Calu3 (cell line): ENCODE measurements at places on chromosomes 16 and 17. TPM values are rescaled to one million over a fixed set of nuclear protein-coding genes. Genes with fewer than 3 reads are reported as not detected.

YPEL2 gene
- 2.3 and 4.1 TPM in 2 replicates for total RNA-seq

FGF11 gene
- 1.2 and 2.1 TPM in 2 replicates for total RNA-seq

MRPL45 gene
- total RNA-seq, result 171 and 174 TPM in 2 replicates

ETV4 gene
- total RNA-seq, result 80.3 and 85.6 TPM in 2 replicates

EPX gene
- not detected in 2 replicates for total RNA-seq

WNT3 gene
- 5.2 and 6.1 TPM in 2 replicates for total RNA-seq

TMIGD1 gene
- total RNA-seq, result not detected in 2 replicates

MT1E gene
- total RNA-seq, result not detected in 2 replicates

CCL7 gene
- not detected in 2 replicates for total RNA-seq

ABHD15 gene
- 12.5 and 12.9 TPM in 2 replicates for total RNA-seq

- H3K36me3 ChIP-seq, result no peaks in the 10 kb centered on the region
- H3K27ac ChIP-seq, result no peak overlapping the region
- DNase-seq, result no peak
- no peak overlapping the region for H3K4me3 ChIP-seq
- no peaks in the 10 kb centered on the region for H3K4me1 ChIP-seq
- H3K27me3 ChIP-seq, result no peaks in the 10 kb centered on the region
Observed at GRCh38 chr17:56175299-56175955, 22.2 kb downstream of the ANKFN1 start.

DNA sequence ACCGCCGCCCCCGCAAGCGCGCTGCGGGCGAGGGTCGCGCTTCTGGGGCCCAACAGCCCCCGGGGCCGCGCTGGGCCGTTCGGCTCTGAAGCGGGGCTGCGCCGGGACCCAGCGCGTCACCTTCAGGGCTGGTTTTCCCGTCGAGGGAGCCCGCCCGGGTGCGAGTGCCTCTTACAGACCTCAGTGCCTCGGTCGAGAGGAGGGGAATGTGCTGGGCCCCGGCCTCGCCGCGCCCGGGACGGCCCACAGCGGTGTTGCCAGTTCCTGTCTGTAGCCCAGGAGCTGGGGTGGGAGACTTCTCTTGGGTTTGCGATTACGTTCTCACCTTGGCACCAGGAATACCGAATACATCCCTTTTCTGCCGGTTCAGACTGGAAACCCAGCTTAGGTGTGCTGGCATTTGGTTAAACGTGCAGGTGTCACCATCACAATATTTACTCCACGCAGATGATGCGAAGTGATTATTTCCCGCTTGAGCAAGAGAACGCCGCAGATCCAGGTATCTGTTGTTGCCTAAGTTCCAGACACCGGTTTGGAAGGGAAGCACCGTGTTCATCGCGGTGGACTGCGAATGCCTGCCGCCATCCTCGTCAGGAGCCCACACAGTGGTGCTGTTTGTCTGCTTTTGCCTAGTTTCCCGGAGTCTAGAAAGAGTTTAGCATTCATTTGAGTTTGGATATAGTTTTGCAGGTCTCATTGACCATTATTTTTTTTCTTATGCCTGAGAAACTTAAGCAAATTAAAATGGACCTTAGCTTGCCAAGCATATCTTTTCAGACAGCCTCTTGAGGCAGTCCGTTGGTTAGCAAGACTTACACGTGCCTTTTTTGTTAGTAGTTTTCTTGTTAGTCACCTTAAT, 914 bp downstream of the MAP1LC3B start:
- peak overlapping the region; percentile 87 for H3K4me3 ChIP-seq
- H3K4me1 ChIP-seq, result peaks cover 33% of the 10 kb centered on the region
- H3K27me3 ChIP-seq, result no peaks in the 10 kb centered on the region
- peak; percentile 42 for DNase-seq
- peak overlapping the region; percentile 85 for H3K27ac ChIP-seq

DNA sequence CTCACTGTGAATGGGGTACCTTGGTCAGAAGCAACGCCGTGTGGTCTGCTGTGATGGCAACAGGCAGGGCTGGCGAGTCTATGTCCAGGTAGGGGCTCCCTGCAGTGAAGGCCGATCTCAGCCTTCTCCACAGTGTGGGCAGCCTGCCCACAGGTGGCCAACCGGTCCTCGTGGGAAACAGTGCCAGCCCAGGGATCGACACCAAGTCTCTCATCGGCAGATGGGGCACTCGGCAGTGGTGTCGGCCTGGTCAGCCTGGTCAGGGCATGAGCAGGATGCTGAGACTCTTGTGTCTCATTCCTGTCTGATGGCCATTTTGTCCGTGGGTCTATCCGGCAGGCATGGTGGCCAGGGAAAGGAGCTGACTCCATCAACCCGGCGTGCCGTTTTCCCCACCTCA, 92.2 kb downstream of the TNFRSF13B start:
- no peak overlapping the region for H3K27ac ChIP-seq
- no peaks in the 10 kb centered on the region for H3K27me3 ChIP-seq
- H3K4me1 ChIP-seq, result no peaks in the 10 kb centered on the region

DNA sequence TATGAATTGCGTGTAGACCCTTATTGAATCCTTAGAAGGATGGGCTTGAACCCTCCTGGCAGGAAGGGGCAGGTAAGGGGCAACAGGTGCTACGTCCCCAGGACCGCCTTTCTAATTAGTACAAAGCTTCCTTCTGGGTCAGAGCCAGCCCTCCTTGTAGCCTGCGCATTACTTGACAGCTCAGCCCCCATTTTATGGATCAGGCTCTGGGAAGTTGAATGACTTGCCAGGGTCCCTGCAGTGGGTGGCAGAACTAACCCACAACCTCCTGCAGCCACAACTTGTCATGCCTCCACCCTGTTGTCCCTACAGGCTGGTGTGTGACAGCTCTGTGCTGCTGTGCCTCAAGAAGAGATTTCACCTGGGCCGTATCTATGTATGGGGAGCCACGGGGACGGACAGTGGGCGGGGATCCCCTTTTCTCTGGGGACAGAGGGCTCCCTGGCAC, 2.7 kb downstream of the MYO15B start:
- no peak overlapping the region for H3K4me3 ChIP-seq
- no peak overlapping the region for H3K27ac ChIP-seq
- no peak for DNase-seq
- H3K36me3 ChIP-seq, result peaks cover 5% of the 10 kb centered on the region
- H3K27me3 ChIP-seq, result peaks cover 15% of the 10 kb centered on the region
- no peaks in the 10 kb centered on the region for H3K4me1 ChIP-seq

- peaks cover 50% of the 10 kb centered on the region for H3K27me3 ChIP-seq
- DNase-seq, result no peak
- no peak overlapping the region for H3K27ac ChIP-seq
Observed at GRCh38 chr16:24372824-24373223, 116.7 kb downstream of the CACNG3 start.

GRCh38 chr17:47714773-47715396, 18.2 kb upstream of the TBX21 start:
- H3K27ac ChIP-seq, result no peak overlapping the region
- no peak for DNase-seq
- H3K4me3 ChIP-seq, result no peak overlapping the region
- peaks cover 100% of the 10 kb centered on the region for H3K27me3 ChIP-seq
- peaks cover 28% of the 10 kb centered on the region for H3K4me1 ChIP-seq

DNA sequence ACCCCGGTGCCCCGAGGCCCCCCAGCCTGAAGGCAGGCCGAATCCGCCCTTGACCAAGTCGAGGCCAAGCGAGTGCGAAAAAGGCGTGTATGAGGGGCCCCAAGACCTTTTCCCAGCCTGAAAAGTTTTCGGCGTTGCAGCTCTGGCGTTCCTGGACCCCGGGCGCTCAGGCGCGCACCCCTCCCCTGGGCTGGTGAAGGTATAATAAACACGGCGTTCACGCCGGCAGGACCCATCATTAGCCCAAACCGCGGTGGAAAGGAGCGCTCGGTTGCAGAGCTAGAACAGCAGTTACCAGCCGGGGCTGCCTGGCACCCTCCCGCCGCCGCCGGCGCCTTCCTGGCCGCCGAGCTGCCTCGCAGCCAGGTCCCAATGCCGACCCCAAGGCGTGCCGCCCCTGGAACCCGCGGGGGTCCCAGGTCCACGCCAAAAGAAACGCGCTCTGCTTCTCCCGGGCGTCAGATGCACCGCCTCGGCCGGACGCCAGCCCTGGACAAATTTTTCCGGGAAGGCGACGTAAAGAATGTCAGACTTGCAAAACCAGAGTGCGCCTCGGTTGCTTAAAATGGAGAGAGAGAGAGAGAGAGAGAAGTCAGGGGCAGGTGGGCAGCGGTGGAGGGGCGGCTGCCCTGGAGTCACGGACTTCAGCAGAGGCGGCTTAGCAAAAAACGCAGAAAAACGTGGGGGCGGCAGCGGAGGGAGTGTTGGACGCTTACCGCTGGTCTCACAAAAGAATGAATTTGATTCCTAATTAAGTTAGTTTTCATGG, 11.5 kb upstream of the FOXF1 start:
- peaks cover 3% of the 10 kb centered on the region for H3K36me3 ChIP-seq
- peaks cover 8% of the 10 kb centered on the region for H3K4me1 ChIP-seq
- peaks cover 99% of the 10 kb centered on the region for H3K27me3 ChIP-seq
- H3K4me3 ChIP-seq, result no peak overlapping the region
- no peak overlapping the region for H3K27ac ChIP-seq

- DNase-seq, result no peak
- no peaks in the 10 kb centered on the region for H3K36me3 ChIP-seq
- no peaks in the 10 kb centered on the region for H3K4me1 ChIP-seq
- no peak overlapping the region for H3K4me3 ChIP-seq
- peaks cover 14% of the 10 kb centered on the region for H3K27me3 ChIP-seq
Observed at GRCh38 chr16:13902677-13903076, 17.3 kb upstream of the ERCC4 start.

DNA sequence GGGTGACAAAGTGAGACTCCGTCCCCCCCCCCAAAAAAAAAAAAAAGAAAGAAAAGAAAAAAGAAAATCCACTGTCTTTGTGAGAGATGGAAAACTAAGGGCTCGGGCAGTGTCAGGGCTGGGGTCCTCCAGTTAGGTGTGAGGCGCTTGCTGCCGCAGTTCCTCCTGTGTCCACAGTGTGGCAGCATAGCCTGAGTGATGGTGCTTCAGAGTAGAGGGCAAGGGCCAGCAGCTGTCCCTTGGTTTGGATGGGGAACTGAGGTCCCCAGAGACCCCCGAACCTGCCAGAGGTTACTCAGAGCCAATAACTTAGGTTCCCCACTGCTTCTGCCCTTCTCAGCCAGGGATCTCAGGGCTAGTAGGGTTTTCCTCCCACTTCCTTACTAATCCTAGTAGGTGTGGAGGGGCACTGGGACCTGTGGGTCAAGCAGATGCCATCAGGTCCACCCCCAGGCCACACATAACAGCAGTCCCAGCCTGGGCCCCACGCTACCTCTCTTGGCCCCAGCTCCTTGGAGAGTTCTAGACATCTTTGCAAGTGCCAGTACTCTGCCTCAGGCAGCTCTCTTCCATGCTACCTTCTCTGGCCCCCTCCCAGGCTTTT, 7.9 kb upstream of the LLGL1 start:
- H3K36me3 ChIP-seq, result no peaks in the 10 kb centered on the region
- no peak overlapping the region for H3K4me3 ChIP-seq
- no peaks in the 10 kb centered on the region for H3K4me1 ChIP-seq
- no peak overlapping the region for H3K27ac ChIP-seq

DNA sequence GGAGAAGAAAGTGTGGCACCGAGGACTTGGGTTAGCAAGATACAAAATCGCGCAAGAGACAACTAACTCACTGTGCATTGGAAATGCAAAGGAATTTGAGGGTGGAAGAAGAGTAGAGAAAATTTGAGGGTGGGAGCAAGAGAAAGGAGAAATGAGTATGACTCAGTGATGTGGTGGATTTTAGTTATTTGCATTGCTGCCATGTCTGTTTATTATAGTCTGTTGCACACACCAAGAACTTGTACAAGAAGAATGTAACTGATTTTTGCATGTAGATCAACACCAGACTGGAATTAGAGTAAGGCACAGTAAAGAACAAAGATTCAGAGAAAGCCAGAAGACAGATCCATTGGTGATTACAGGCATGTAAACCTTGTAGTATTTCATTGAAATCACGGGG, 71.6 kb upstream of the SMIM36 start:
- H3K36me3 ChIP-seq, result no peaks in the 10 kb centered on the region
- no peaks in the 10 kb centered on the region for H3K27me3 ChIP-seq
- DNase-seq, result no peak

GRCh38 chr16:25291580-25291979, 33.9 kb upstream of the ZKSCAN2 start:
- H3K27me3 ChIP-seq, result no peaks in the 10 kb centered on the region
- no peaks in the 10 kb centered on the region for H3K4me1 ChIP-seq
- no peak overlapping the region for H3K27ac ChIP-seq
- no peak for DNase-seq
- H3K36me3 ChIP-seq, result no peaks in the 10 kb centered on the region
- no peak overlapping the region for H3K4me3 ChIP-seq

DNA sequence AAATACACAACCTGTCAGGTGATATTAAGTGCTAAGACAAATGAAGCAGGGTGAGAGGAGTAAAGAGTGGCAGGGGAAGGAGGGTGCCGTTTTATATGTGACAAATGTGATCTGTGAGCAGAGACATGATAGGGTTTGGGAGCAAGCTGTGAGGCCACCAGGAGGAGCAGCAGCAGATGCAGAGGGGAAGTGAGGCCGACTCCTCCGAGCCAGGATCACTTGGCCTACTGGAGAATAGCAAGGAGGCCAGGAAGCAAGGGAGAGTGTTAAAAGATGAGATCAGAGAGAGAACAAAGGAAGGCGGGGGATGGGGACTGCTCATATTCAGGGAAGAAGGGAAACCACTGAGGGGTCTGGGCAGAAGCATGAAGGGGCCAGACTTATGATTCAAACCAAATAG, 129.4 kb downstream of the TANGO6 start:
- H3K27me3 ChIP-seq, result no peaks in the 10 kb centered on the region
- no peak overlapping the region for H3K27ac ChIP-seq
- no peak overlapping the region for H3K4me3 ChIP-seq

GRCh38 chr17:75031972-75032719, 14.6 kb downstream of the ATP5PD start:
- peak overlapping the region; percentile 68 for H3K4me3 ChIP-seq
- H3K27ac ChIP-seq, result peak overlapping the region; percentile 68
- peaks cover 42% of the 10 kb centered on the region for H3K36me3 ChIP-seq
- peaks cover 16% of the 10 kb centered on the region for H3K27me3 ChIP-seq
- DNase-seq, result peak; percentile 65
- H3K4me1 ChIP-seq, result peaks cover 30% of the 10 kb centered on the region

- no peaks in the 10 kb centered on the region for H3K36me3 ChIP-seq
- peaks cover 100% of the 10 kb centered on the region for H3K27me3 ChIP-seq
- no peak overlapping the region for H3K4me3 ChIP-seq
- H3K27ac ChIP-seq, result no peak overlapping the region
- DNase-seq, result no peak
Observed at GRCh38 chr17:47870056-47870455, 19.1 kb upstream of the SP6 start.

DNA sequence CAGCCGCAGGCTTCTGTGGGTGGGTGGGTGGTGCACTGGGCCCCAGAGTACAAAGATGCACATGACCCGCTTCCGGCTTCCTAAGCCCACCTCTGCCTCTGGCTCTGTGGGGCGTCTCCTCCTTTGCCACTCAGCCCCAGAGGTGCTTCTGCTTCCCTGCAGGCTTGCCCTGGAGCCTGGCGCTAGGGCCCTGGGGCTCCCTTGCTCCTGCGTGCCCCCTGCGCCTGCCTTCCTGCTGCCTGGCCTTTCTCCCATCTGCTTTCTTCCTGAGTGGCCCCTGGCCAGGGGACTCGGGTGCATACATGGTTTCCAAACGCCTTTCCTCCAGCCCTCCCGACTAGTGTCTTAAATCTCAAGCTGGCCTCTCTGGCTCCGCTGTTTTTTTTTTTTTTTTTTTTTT, 3.4 kb downstream of the WWOX start:
- H3K4me1 ChIP-seq, result no peaks in the 10 kb centered on the region
- H3K36me3 ChIP-seq, result peaks cover 20% of the 10 kb centered on the region
- no peak for DNase-seq
- H3K4me3 ChIP-seq, result no peak overlapping the region

GRCh38 chr17:79597996-79598895, 12.6 kb downstream of the RBFOX3 start:
- no peaks in the 10 kb centered on the region for H3K36me3 ChIP-seq
- H3K4me3 ChIP-seq, result no peak overlapping the region

- H3K27ac ChIP-seq, result no peak overlapping the region
- H3K4me1 ChIP-seq, result no peaks in the 10 kb centered on the region
- H3K4me3 ChIP-seq, result no peak overlapping the region
- H3K36me3 ChIP-seq, result peaks cover 5% of the 10 kb centered on the region
Observed at GRCh38 chr16:58154345-58154744, 25.2 kb upstream of the CFAP20 start.
